Mucosa of gallbladder (tissue), 1 donor: ENCODE measurements at places on chromosomes 11 and 22.

DNA sequence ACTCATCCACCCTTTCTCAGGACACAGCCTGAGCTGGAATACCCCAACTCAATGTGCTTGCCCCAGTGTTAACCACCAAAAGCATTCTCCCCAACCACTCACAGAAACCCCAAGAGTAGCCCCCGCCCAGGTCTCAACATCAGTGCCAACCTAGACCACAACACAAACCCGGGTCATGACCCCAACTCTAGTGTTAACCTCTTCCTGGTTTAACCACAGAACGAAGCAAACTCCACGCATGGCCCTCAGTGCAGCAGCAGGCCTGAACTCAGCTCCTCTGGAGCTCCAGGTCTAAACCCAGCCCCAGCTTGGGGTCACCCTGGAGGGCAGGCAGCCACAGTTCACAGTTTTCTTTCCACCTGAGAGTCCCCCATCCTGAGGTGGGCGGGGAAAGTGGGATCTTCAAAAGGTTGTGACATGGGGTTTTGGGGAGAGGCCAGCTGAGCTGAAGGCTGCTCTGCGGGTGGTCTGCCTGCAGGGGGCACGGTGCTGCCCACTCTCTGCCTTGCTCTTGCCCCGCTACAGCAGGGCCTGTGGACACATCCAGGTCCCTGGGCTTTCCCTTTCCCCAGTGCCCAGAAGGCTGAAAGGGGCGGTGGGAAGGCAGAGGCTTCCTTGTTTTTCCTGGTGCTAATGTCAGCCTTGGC is 37.9 kb downstream of the NECTIN1 start:
- no peak for DNase-seq

- no peak for DNase-seq
Observed at GRCh38 chr11:103936059-103936458, 100.4 kb upstream of the DDI1 start.

GRCh38 chr11:69317401-69318092 is 23.6 kb downstream of the MYEOV start:
- no peak for DNase-seq

- no peak for DNase-seq
Observed at GRCh38 chr22:38735465-38736256, 20.1 kb downstream of the SUN2 start.
